ENCODE measurements at places on chromosomes 16 and 17.

DNA sequence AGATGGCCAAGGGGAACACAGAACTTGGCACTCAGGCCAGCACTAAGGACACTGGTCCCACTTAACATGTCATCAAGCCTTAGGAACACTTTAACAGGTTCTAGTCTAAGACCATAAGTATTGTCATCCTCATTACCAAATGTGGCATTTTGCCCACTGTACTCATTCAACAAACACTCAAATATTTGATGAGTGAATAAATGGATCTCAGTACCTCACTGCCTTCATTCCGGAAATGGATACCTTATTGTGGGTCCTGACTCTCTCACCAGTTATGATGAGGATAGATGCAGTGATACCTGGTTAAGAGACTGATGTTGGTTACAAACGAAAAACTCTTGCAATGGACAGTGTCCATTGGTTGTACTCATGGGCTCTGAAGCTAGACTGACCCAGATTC, 455.2 kb upstream of the DYNLRB2 start:
- DNase-seq: no peak

GRCh38 chr16:65414284-65414984, 292.6 kb upstream of the CDH11 start:
- no peak for DNase-seq

DNA sequence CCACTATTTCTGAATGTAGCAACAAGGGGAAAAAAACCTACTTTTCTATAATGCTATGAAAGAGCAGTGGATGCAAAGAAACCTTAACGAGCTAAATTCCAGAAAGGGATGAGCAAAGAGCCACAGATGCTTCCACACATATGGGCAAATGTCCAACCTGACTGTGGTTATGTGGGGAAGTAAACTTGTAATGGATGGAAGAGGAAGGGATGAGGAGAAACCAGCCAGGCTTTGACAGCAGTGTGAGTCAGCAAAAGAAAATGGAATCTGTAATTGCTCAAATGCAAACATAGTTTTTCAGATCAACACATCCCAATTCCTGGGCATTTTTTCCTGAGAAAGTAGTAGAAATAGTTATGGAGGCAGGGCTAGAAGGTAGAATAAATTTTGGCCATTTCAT, 204.8 kb upstream of the CPHXL start:
- DNase-seq: no peak

DNA sequence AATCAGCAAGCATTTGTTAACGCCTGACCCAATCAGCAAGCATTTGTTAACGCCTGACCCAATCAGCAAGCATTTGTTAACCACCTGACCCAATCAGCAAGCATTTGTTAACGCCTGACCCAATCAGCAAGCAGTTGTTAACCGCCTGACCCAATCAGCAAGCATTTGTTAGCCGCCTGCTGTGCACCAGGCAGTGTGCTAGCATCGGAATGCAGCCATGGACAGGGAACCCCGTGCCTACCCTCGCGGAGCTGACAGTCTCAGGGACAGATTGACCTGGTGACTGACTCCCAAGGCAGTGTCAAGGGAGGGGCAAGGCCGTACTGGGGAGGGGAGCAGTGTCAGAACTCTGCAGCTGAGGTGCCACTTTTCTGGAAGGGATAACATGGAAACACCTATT, 66.9 kb downstream of the ABR start:
- DNase-seq: no peak

Measured in bone marrow (tissue), 2 donors.